Fibroblast of skin of right biceps (primary cell): ENCODE measurements at places on chromosomes 12 and 14.
A peak's percentile ranks its signal among the peaks of the same experiment; 100 is the strongest.

DNA sequence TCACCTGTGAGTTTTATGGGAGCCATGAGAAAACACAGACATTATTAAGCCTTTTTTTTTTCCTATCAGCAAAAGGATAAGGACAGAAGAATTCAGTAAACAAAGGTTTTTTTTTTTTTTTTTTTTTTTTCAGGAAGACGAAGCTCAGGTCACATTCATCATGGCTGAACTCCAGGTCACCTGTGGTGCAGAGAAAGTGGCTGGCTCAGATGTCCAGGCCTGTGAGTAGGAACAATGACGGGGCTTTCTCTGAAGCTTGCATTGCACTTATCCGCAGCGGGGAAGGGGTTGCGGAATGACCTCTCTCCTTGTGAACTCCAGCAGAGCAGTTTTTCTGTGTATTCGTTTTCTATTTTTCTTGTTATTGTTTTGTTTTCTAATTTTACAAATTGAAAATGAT is 759.6 kb upstream of the TMEM132C start:
- no peak for DNase-seq

DNA sequence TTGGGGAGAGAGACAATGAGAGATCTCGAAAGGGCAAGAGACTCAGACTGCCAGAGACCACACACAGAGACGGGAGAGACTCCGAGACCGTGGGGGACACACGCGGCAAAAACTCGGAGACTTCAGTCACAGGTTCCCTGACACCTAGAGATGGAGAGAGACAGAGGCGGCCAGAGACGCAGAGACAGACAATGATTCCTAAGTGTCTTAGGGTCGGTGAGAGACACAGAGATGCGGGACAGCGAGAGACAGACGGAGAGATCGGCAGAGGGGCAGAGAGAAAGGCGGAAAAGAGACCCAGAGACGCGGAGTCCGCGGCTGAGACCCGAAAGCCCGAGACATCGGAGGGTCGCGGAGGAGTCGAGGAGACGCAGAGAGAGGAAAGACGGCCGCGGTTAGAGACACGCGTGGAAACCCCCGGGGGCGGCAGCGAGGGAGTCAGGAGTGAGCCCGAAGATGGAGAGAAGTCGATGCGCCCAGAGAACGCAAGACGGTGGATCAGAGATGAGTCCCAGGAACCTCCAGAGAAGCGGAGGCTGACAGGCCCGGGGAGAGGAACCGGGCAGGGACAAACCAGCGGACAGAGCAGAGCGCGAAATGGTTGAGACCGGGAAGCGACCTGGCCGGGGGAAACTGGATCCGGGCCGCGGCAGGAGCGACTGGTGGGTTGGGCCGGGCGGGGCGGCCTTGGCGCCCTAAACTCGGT is 7.8 kb downstream of the LHX5 start:
- no peak for DNase-seq

GRCh38 chr14:59271734-59272133 is 83.3 kb downstream of the DAAM1 start:
- DNase-seq: peak; percentile 47

GRCh38 chr14:63342371-63342770 is 23.6 kb upstream of the GPHB5 start:
- peak; percentile 9 for DNase-seq

GRCh38 chr12:39413836-39414771 is 28.8 kb downstream of the KIF21A start:
- no peak for DNase-seq

DNA sequence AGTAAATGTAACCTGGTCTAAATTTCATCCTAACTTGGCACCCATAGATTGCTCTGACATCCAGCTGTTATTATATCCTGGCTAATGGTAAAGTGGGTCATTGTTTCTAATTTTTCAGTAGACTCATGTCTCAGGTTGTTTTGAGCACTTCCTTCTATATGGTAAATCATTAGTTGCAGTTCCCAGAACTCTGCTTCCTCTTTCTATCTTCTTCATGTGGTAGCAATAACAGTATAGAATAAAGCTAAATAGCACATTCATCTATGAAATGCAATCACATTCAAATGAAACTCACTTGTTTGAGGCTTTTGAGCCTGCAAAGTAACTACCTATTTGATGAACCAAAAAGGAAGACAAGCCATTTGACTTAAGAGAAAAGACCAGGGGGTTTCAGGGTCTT is 65.1 kb upstream of the GZMB start:
- no peak for DNase-seq

- no peak for DNase-seq
Observed at GRCh38 chr14:24875991-24876878, 173.7 kb downstream of the STXBP6 start.

GRCh38 chr12:7497661-7498060 is 5.9 kb downstream of the CD163 start:
- DNase-seq: peak; percentile 79

DNA sequence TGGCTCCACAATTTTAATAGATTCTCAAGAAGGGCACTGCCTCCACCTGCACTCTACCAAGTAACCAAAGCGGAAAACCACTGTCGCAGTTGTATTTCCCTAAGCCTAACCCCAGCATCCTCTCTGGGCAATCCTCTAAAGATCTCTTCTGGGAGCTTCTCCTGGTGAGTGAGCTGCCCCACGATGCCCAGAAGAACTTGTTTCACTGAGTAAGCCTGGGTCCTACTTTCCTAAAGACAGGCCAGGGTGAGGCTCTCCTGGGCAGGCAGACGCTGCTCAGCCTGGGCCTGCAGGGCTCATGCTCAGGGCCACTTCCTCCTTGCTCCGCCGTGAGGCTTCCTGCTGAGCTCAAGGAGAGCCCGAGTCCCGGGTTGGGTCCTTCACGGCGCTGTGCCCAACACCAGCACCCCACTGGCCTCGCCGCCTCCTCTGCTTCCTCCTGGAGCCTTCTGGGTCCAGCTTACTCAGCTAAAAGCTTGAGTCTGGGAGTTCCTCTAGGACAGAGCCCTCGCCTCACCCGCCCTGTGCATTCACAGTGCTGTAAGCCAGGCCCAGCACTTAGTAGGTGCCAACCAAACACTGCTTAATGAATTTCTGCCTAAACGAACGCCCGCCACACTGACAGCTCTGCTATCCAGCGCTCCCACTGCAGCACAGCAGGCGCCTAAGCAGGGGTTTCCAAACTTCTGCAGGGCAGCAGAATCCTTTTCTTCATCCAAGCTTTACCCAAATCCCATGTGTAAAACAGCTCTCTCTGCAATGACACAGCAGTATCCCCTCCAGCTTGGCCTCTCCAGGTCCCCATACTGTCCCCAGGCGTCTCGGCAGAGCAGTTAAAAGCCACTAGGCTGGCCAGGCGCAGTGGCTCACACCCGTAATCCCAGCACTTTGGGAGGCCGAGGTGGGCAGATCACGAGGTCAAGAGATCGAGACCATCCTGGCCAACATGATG is 5.7 kb downstream of the RAB35 start:
- no peak for DNase-seq

DNA sequence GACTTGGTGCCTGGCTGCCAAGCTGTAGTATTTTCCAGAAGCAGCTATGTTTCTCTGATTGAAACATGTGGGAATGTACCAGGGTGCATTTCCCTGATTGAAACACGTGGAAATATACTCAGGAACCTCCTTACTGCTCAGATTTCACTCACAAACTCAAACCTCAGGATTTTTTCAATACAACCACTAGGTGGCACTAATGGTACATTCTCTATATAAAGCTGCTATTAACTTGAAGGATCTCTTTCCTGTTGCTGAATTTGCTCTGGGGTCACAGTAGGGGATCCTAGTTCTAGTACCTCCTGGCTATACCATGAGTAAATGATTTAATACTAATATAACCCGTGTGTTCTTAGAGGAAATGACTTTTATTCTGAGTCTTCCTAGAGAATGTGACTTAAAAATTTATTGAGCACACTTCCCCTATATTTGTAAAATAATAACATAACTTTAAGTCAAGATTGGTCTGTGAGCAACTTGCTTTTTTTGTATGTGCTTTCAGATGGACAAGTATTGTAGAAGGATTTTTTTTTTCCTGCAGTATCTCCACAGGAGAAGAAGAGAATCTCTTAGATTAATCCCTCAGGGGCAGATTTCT is 173.8 kb upstream of the MIS18BP1 start:
- peak; percentile 41 for DNase-seq

DNA sequence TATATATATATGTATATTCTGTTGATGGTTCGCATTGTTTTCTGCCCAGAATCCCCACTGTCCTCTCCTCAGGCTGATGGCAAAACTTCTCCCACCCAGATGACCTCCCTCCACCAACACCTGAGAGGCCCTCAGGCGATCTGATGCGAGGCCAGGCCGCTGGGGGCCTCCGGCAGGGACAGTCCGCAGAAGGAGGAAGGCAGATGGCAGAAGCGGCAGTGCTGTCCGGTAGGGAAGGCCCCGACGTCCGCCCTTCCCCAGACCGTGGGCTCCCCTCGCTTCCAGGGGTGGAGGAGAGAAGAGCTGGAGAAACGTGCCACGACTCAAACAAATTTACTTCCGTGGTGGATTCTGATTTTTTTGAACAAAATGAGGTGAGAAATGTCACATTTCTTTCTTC is 178.3 kb upstream of the RGS6 start:
- DNase-seq: no peak

DNA sequence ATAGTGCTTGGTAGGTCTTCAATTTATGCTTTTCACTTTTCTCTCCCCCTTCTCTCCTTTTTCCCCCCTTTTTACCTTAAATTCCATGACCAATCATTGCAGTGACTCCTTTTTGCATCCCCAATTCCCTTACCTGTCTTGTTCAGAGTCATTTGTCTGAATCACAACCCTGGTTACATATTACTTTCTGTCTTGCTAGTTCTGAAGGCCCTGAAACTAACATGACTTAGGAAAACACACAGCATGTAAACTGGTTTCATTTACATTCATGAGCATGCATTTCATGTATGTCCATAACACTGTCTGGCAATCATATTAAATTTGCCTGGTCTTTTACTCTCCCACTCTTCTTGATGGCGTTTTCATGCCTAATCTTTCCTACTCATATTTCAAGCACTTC is 20.3 kb upstream of the FOXG1 start:
- no peak for DNase-seq

DNA sequence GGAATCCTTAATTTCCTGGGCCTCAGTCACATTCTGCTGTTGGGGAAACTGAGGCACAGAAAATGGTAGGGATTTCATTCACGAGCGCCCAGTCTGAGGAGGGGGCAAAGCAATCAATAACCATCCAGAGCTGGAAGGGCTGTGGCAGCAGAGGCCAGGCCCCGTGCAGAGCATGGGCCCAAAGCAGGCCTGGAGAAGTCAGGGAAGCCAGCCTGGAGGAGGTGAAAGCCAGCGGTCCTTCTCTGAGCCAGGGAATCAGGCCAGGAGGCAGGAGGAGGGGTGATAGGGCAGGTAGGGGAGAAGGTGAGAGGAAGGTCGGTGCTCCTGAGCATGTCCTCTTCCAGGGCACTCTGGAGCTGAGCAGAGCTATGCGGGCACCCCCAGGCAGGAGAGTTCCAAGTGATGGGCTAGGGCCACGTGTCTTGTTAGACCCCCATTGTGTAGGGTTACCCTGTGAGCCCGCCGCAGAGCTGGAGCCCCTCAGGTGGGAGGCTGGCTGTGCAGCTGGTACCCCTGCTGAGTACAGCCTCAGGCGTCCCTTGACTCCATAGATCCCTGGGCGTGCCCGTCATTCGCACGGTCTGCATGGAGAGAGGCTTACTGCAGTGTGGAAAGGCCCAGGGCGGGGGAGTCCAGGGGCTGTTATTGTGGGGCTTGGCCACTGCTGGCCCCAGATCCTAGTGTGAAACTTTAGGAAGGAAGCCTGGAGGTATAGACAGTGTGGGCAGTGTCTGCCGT is 4.8 kb downstream of the TNFAIP2 start:
- no peak for DNase-seq

DNA sequence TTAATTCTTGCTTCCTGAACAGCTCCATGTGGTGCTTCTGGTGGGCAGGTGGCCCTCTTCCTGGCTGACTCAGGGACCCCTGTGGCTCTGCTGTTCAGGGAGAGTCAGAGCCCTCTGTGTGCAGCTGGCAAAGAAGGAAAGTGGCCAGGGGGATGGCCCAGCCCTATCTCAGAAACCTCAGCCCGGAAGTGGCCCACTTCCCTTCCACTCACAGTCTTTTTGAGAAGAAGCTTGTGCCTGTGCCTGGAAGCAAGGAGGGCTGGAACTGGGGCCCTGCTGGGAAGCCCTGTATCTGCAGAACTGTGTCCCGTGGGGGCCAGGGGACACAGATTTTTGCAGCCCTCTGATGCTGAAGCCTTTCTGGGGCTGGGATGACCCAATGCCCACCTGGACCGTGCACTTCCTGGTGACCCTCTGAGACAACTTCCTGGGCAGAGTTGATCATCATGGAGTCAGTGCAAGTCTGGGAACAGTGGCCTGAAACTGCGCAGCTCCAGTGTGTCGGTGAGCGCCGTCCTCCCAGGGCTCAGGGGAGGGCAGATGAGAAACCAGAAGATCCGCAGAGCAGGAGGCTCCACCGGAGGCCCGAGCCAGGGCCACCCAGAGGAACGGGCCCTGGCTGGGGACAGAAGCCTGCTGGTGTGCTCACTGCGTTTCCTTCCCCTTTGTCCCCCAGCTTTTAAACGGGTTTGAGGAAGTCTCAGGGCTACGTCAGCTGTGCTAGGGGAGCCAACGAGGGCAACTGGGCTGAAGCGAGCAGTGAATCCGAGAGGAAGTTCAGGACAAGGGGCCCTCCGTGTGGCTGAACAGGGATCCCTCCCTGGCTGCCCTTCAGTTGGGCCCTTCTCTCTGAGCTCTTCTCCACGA is 217.4 kb upstream of the RTL1 start:
- DNase-seq: no peak

GRCh38 chr12:77796775-77797174 is 33.9 kb upstream of the NAV3 start:
- peak; percentile 45 for DNase-seq

DNA sequence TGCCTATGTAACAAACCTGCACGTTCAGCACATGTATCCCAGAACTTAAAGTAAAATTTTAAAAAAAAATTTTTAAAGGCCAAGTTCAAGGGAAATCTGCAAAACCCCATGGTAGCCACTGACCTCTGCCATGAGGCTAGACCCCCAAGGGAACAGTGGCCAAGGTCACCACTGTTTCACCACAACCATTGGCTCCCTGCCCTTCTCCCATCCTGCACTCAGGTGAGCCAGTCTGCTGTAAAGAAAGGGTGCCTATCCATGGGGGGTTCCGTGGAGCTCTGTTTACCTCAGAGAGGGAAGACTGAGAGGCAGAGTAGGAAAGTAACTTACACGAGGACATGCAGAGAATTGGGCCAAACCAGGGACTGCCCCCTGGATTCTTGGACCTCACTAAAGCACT is 38.6 kb downstream of the VWF start:
- DNase-seq: no peak

DNA sequence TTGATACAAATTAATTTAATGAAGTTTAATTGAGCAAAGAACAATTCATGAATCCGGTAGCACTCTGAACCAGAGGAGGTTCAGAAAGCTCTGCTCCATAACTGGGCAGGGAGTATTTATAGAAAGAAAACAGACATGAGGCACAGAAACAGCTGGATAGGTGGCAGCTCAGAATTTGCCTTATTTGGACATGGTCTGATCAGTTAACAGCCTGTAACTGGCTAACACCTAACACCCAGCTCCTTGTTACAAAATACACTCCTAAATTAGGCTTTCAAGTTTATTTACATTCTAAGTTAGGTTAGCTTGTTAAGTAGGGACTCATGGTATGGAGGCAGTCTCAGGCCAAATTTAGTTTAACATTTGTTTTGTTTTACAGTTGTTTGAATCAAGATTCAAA is 67.8 kb upstream of the TMCC3 start:
- DNase-seq: no peak

GRCh38 chr12:108151533-108152169 is 22.6 kb downstream of the WSCD2 start:
- DNase-seq: no peak

GRCh38 chr14:81176241-81176640 is 44.5 kb downstream of the GTF2A1 start:
- no peak for DNase-seq

- DNase-seq: no peak
Observed at GRCh38 chr12:102429211-102430154, 50.9 kb downstream of the IGF1 start.

- DNase-seq: peak; percentile 47
Observed at GRCh38 chr12:5506821-5507231, 74.9 kb downstream of the NTF3 start.
